ENCODE measurements at places on chromosomes 7 and 10. TPM values are rescaled to one million over a fixed set of nuclear protein-coding genes. Genes with fewer than 3 reads are reported as not detected.

The ATRNL1 gene
- not detected for total RNA-seq

The HEPACAM2 gene
- total RNA-seq, result 0.12 TPM

The CLDN4 gene
- 0.32 TPM for total RNA-seq

The SLC13A1 gene
- total RNA-seq, result not detected

The FUOM gene
- total RNA-seq, result 0.78 TPM

The MTG1 gene
- total RNA-seq, result 29.0 TPM

The GFRA1 gene
- total RNA-seq, result 6.8 TPM

The OPN1SW gene
- not detected for total RNA-seq

The THSD7A gene
- not detected for total RNA-seq

The TMEM184A gene
- total RNA-seq, result 1.6 TPM

The CEP55 gene
- total RNA-seq, result 21.5 TPM

The WDR86 gene
- total RNA-seq, result not detected

The BTBD16 gene
- total RNA-seq, result not detected

The GPR158 gene
- not detected for total RNA-seq

The CAMK1D gene
- total RNA-seq, result 0.41 TPM

The STAG3 gene
- total RNA-seq, result 0.91 TPM

The PRPS1L1 gene
- not detected for total RNA-seq

The LBX1 gene
- not detected for total RNA-seq

The PRKAR1B gene
- total RNA-seq, result 16.7 TPM

The IGF2BP3 gene
- total RNA-seq, result 28.5 TPM

The SPAM1 gene
- total RNA-seq, result not detected

The EN2 gene
- total RNA-seq, result not detected

The AKR1E2 gene
- total RNA-seq, result 0.39 TPM

The LHPP gene
- 17.3 TPM for total RNA-seq

The PIP gene
- total RNA-seq, result not detected

The ACSM6 gene
- total RNA-seq, result not detected

The GHRHR gene
- not detected for total RNA-seq

The CDNF gene
- total RNA-seq, result 2.0 TPM

The CHCHD2 gene
- total RNA-seq, result 431 TPM

The RBP3 gene
- not detected for total RNA-seq

The ATAD1 gene
- 33.4 TPM for total RNA-seq

The CNPY1 gene
- total RNA-seq, result not detected

The LIPN gene
- not detected for total RNA-seq

The PRPF18 gene
- total RNA-seq, result 22.7 TPM

The TRUB1 gene
- total RNA-seq, result 21.3 TPM

The CPXM2 gene
- not detected for total RNA-seq

The OR2A42 gene
- total RNA-seq, result not detected

The TBATA gene
- not detected for total RNA-seq

The UNCX gene
- not detected for total RNA-seq

The EBF3 gene
- total RNA-seq, result 0.09 TPM

The SFTPA1 gene
- total RNA-seq, result not detected
